ENCODE measurements at places on chromosomes 1 and 21.

DNA sequence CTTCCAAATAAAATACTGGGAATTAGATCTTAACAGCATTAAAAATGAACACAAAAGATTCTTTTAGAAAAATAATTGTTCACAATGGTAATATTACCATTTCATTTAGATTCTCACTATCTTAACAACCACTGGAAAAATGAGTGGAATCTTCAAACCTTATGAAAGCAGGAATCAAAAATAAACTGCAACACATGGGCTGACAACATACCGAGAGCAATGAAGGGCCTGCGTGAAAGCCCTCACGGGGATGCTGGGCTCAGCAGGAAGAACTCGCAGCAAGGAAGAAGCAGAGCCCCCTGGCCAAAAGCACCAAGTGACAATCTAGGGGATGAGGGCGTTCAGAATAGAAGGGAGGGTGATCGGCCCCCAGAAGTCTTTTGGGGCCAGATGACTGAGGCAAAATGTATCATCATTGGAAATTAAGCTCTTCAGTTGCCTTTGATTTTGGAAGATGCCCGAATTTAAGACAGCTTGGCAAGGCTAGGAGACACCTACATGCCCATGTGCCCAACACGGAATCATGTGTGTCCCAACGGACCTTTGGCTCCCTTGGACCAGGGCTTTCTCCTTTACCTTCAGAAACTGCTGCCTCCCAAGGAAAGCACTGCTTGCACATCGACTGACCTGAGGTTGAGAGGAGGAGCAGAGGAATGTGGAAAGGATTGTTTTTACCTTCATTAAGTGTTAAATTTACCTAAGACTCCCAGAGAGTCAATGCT is 103.9 kb downstream of the TGFBR3 start:
- no peak for DNase-seq

- no peak for DNase-seq
These were observed 20.7 kb upstream of the LGALS8 start for GRCh38 chr1:236502972-236503639.

DNA sequence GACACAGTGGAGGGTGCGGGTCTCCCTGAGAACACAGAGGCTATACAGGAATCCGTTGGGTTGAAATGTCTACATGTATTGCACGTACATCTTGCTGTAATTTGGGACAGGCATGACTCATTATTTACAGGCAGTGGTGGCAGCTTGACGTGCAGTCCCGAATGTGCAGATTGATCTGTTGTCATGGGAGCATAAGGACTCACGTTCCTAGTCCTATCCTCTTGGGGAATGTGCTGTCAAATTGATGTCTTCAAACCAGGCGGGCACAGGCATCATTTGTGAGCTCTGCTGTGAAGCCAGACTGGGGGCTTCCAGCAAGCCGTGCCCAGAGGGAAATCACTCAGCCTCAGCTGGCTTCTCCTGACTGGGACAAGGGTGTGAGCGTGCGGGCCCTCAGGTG is 40.5 kb downstream of the S100B start:
- no peak for DNase-seq

DNA sequence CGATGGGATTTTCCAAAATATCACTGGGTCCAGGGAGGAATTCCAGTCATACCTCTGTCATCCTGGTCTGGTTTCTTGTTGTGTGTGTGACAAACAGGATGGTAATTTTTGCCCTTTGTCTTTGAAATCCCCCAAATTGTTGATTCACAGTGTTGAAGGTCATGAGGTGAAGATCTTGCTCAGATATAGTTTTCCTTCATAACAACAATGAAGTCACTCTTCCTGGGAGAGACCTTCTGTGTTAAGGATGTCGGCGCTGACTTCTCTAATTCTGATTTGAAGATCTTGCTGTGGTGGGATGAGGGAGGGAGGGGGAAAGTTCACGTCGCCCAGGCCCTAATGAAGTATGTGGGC is 32.2 kb upstream of the MPZL1 start:
- DNase-seq: no peak

DNA sequence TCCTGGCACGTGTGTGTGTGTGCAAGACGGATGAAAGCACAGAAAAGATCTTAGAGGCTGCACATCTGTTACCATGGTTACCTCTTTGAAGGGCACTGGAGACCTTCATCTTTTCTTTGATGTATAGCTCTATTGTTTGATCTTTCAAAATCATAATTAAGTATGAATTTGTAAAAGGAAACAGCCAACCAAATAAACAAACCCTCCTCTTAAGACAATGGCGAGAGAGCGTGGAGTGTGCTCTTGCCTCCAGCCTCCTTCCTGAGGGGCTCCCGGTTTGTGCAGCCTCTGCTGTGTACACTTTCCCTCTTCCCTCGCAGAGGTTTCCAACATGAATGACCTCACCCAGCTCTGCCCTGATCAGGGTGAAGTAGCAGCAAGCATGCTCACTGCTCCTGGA is 27.9 kb downstream of the CACNA1S start:
- no peak for DNase-seq

DNA sequence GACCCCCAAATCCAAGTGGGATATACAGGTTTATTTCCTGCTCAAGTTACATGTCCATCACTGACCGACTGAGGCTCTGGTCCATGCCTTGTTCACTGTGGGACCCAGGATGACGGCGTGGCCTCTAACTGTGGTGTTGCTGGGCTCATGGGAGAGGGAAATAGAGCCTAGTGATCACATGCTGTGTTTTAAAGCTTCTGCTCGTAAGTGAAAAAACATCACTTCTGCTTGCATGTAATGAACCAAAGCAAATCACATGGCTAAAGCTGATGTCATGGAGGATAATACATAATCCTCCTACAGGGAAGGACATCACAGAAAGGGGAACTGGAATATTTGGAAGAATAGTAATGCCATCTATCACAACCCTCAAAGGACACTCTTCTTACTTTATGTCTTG is 107.6 kb downstream of the FASLG start:
- no peak for DNase-seq

- no peak for DNase-seq
These were observed 28.1 kb upstream of the B3GALNT2 start for GRCh38 chr1:235532360-235532759.

GRCh38 chr21:22201126-22201525 is 1202.9 kb downstream of the NCAM2 start:
- DNase-seq: no peak

DNA sequence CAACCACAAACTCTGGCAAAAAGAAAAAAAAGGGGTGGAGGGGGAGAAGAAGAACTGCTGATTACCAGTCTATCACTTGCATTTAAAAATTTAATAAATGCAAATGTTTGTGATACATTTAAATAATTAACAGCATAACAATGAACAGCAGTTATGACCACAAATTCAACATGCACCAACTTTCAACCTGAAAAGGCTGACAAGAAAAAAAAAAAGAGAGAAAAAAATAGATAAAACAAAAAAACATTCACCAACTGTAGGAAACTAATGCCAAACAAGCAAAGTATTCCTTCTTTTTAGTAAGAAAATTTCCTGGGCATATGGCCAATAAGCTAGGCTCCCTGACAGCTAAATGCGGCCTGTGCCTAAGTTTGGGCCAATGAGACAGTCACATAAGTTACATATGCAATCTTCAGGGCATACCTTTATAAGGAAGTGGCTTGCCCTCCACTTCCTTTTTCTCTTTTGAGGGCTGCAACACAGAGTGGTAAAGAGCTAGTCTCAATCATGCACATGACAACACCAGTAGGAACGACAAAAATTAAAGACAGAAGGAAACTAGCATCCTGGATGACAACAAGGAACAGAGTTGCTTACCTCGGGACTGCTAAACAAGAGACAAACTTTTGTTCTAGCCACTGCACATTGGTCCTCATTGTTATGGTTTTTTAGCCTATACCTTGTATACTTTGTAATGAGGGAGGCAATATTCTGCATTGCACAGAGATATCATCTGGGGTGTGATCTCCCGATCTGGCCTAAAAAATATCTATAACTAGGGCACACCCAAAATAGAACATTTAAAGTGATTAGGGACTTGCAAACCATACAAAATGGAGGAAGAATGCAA is 24.2 kb upstream of the PHTF1 start:
- no peak for DNase-seq

DNA sequence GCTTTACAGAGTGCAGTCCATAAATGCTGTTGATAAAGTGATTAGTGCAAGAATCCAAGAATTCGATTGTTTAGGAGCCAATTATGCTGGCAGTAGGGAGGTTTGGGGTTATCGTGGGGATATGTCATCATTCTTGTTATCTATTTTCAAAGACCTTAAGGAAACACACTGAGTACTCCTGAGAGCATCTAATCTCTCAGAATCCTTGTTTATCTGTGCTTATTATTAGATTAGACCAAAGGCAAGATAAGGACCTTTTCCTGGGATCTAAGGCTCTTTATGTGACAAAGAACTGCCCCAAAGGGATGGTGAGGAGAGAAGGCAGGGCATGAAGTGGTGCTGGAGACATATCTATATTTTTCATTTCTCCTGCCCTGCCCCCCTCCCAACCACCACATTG is 139.1 kb downstream of the TSEN15 start:
- no peak for DNase-seq

DNA sequence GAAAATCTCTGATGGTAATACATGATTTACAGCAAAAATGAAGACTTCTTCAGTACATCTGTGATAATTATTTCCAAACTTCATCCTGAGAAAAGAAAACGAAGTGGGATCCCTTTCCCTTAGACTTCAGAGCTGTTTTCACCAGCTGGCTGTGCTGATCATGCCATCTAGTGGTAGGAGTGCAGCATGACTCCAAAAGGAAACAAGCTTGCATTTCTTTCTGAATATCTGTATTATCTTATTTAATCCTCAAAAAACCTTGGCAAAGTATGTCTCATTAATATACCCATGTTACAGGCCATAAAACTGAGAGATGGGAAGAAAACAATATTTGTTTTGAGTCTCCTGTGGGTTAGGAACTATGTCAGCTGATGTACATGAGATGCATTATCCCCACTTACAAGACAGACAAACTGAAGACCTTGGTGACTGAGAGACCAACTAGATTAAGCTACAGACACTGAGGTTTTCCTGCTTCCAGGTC is 9.8 kb upstream of the GJA8 start:
- DNase-seq: no peak

GRCh38 chr21:41598561-41599431 is 90.8 kb upstream of the TMPRSS2 start:
- no peak for DNase-seq

GRCh38 chr1:202275061-202275770 is 66.5 kb downstream of the UBE2T start:
- DNase-seq: no peak

GRCh38 chr1:58813361-58813760 is 29.5 kb upstream of the JUN start:
- DNase-seq: no peak

GRCh38 chr21:37367336-37367702 is 746 bp downstream of the DYRK1A start:
- no peak for DNase-seq

DNA sequence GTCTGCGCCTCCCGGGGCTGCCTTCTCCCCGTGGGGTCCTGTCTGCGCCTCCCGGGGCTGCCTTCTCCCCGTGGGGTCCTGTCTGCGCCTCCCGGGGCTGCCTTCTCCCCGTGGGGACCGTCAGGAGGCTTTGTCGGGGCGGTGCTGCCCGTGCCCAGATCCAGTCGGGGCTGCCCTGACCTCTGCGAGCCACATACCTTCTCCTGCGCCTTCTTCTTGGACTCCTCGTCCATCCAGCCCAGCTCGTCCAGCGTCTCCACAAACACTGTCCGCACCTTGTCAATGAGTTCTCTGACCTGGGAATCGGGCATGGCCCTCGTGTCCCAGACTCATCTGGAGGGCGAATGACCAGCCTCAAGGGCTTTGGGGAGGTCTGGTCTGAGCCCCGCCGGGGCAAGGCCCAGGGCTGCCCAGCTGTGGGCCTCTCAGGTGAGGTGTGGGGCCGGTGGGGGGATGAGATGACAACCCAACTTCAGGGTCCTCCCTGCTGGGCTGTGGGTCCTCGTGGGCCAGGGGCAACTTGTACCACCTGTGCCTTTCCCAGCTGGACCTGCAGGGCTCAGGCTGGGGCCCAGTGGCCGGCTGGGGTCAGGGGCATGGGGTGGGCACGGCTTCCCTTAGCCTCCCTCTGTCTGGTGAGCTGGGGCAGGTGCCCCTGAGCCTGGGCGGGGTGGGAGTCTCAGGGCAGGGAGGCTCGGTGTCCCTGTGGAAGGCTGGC is 9.4 kb downstream of the PRXL2B start:
- DNase-seq: no peak

GRCh38 chr1:228161362-228161761 is 4.2 kb upstream of the IBA57 start:
- DNase-seq: no peak

GRCh38 chr1:183844806-183845205 is 39.9 kb downstream of the RGL1 start:
- DNase-seq: no peak

DNA sequence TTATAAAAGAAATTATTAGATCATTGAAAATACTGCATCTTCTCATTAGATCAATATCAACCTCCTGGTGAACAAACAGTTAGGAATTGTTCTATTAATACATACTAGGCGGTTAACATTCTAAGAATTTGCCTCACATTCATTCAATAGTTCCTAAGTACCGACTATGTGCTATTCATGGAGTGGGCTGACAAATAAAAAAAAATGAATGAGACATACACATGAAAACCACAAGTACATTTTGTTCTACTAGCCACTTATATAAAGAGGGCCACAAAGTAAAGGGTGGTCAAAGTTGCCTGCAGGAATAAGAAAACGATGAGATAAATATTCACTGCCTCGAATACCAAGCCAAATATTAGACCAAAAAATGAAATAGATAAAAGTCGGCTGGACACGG is 294.4 kb downstream of the SDCCAG8 start:
- DNase-seq: no peak

- DNase-seq: no peak
These were observed 103.9 kb downstream of the ZBTB18 start for GRCh38 chr1:244154872-244155531.

DNA sequence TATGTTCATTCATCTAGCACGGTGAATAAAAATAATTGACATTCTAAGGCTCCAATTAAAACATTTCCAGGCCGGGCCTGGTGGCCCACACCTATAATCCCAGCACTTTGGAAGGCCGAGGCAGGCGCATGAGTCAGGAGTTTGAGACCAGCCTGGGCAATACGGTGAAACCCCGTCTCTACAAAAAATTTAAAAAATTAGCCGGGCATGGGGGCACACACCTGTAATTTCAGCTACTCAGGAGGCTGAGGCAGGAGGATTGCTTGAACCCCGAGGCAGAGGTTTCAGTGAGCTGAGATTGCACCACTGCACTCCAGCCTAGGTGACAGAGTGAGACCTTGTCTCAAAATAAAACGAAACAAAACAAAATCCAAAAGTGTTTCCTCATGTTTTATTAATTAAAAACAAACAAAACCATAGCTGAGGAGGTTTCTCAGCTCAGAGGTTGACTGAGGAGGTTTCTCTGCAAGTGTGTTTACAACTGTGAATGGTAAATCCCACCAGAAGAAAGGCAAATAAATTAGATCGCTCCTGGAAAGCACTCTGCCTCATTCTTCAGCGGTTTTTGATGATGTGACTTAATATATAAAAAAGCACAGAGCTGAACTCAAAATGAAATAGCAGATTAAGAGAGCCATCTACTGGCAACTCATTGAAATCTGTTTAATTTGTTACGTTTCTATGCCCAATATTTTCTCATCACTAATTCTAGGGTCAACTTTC is 37.7 kb upstream of the ATG4C start:
- no peak for DNase-seq

Data from activated T-helper 1 cell treated with anti-CD3 and anti-CD28 coated beads, Interleukin-2, amount 50 U/mL, for 16 hours (primary cell).